ENCODE measurements at places on chromosomes 12 and 14. TPM values are rescaled to one million over a fixed set of nuclear protein-coding genes. Genes with fewer than 3 reads are reported as not detected.

Gene CACNA2D4
- 13.3 TPM for total RNA-seq

Gene NXPH4
- 0.46 TPM for total RNA-seq

Gene GPRC5D
- not detected for total RNA-seq

GRCh38 chr14:96158735-96159134 lies 45.9 kb upstream of the BDKRB2 start:
- no peak for DNase-seq

- peak; percentile 58 for DNase-seq
Measured at GRCh38 chr12:117587631-117588287, 226.3 kb upstream of the NOS1 start.

GRCh38 chr14:102927878-102928411 lies 5.5 kb downstream of the AMN start:
- DNase-seq, result no peak

DNA sequence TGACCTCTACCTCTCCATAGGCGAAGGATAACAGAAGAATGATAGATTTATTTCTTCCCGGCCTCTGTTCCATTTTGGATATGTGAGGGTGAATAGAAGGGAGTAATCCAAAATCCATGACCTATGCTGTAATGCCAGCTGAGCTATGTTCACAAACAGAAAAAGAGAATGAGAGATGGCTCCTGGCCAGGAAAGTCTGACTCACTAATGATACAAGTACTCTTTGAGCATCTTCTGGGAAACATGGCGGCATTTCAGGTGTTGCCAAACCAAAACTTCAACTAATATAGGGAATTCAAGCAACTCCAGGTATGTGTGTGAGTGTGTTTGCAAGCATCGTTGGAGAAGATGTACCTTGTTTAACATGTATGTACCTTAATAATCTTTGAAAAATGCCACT lies 55.1 kb downstream of the MED13L start:
- peak; percentile 40 for DNase-seq

GRCh38 chr12:50390316-50390741 lies 6.1 kb downstream of the FAM186A start:
- DNase-seq, result no peak
